ENCODE measurements at places on chromosomes 1 and 21.

DNA sequence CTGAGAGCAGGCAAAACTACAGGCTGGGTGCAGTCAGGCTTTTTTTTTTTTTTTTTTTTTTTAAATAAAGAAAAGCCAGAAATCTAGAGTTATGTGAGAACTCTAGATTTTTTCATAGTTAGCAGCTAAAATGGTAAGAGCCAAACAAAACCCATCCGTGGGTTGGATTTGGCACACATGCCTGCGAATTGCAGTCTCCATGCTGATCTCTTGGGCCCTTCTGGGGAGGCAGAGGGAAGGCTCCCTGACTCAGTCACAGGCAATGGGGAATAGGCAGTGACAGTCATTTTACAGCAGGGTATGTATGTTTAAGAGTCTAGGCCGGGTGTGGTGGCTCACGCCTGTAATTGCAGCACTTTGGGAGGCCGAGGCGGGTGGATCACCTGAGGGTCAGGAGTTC lies 2.6 kb downstream of the TXLNA start:
- DNase-seq, result no peak

DNA sequence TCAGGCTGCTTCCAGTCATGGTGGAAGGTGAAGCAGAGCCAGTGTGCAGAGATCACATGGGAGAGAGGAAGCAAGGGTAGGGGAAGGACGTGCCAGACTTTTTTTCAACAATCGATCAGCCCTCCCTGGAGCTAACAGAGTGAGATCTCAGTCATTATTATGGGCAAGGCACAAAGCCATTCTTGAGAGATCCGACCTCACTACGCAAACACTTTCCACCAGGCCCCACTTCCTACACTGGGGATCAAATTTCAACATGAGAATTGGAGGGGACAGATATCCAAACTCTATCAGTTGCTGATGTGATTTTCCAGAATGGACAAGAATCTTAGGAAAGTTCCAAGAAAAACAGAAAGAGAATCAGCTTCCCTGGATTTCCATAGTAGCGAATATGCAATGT lies 60.5 kb downstream of the BACE2 start:
- DNase-seq, result no peak

GRCh38 chr1:242185731-242186130 lies 186.8 kb upstream of the MAP1LC3C start:
- no peak for DNase-seq

DNA sequence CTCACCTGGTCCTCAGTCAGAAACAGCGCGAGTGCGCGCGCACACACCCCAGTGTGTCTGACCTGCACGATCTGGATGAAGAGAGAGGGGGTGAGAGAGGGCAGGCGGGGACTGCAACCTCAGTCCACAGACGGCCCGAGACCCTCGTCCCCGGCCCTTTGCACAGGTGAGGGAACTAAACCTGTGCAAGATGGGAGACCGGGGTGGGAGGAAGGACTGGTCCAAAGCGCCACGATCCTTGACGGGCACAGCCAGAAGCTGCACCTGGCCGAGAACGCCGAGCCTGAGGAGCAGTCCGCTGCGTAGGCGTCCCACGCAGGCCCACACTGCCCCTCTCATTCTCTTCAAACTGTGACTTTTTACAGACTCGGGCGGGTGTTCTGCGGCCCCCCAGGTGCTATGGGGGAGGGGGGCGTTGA lies 519 bp upstream of the IQCC start:
- no peak for DNase-seq

- DNase-seq, result no peak
Measured at GRCh38 chr21:26130249-26130881, 40.2 kb downstream of the APP start.

- DNase-seq, result no peak
Measured at GRCh38 chr1:230313453-230314141, 112.5 kb downstream of the PGBD5 start.

GRCh38 chr21:39669485-39669884 lies 56.7 kb downstream of the B3GALT5 start:
- no peak for DNase-seq

GRCh38 chr1:6385488-6386191 lies 7.9 kb downstream of the ACOT7 start:
- no peak for DNase-seq

GRCh38 chr1:237470712-237471338 lies 419.9 kb downstream of the ZP4 start:
- no peak for DNase-seq

GRCh38 chr1:154316704-154317103 lies 4.2 kb upstream of the AQP10 start:
- DNase-seq, result no peak

- DNase-seq, result no peak
Measured at GRCh38 chr1:196373798-196374197, 234.4 kb downstream of the KCNT2 start.

DNA sequence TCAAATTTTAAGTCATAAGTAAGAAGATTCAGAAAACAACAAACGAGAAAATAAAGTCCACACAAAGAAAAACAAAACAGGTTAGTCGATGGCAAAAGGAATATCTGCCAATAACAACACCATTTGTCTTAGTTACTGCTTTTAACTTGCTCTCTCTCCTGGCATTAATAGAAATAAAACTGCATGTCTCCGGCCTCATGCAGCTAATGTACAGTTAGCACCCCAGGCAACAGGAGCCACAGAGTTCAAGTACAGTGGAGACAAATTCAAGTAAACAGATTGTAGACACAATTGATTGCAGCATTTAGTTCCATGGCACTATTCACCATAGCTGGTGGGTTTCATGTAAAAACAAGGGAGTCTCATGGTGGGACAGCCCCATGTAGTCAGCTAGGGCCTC lies 33.5 kb downstream of the SUSD4 start:
- DNase-seq, result no peak

GRCh38 chr1:232376632-232377493 lies 253.1 kb downstream of the SIPA1L2 start:
- DNase-seq, result no peak

- DNase-seq, result no peak
Measured at GRCh38 chr1:78617615-78618026, 2.6 kb upstream of the IFI44L start.

- no peak for DNase-seq
Measured at GRCh38 chr1:84434801-84435549, 36.7 kb downstream of the DNASE2B start.

DNA sequence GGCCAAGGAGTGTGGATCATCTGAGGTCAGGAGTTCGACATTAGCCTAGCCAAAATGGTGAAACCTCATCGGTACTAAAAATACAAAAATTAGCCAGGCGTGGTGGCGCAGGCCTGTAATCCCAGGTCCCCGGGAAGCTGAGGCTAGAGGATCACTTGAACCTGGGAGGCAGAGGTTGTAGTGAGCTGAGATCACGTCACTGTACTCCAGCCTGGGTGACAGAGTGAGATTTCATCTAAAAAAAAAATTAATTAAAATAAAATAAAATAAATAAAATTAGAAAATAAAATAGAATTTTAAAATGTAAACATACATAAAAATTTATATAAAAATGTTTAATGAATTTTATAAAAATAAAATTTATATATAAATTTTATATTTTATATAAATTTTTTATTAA lies 5.8 kb upstream of the VPS26C start:
- no peak for DNase-seq

- DNase-seq, result no peak
Measured at GRCh38 chr1:117026361-117026760, 24.8 kb downstream of the CD101 start.

GRCh38 chr1:7564137-7564536 lies 207.0 kb upstream of the VAMP3 start:
- no peak for DNase-seq

DNA sequence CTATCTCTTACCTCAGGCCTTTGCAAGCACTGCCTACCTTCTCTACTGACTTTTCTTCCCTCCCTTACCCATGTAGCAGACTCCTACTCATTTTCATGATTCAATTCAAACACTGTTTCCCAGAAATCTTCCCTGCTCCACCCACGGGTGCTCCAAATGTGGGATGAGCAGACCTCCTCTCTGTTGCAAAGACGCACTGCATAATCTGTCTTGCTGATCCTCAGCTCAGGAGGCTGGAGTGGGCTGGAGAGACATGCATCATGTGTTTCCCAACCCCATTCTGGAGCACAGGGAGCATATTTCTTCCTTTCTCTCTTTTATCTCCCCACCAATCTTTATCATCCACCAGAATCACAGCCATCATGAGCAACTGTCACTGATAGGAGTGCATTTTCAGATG lies 459.9 kb upstream of the NFIA start:
- no peak for DNase-seq

DNA sequence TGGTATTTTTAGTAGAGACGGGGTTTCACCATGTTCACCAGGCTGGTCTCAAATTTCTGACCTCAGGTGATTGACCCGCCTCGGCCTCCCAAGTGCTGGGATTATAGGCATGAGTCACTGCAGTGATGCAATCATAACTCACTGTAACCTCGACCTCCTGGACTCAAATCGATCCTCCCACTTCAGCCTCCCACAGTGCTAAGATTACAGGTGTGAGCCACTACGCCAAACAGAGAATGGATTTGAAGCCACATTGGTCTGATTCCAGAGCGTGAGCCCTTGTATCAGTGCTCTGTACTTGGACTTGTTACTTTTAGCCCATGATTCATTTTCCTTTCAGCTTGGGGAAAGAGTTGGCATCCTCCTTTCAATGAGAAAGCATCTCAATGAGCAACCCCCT lies 14.9 kb upstream of the ZNF683 start:
- no peak for DNase-seq

- no peak for DNase-seq
Measured at GRCh38 chr1:201149400-201149799, 4.9 kb downstream of the TMEM9 start.

DNA sequence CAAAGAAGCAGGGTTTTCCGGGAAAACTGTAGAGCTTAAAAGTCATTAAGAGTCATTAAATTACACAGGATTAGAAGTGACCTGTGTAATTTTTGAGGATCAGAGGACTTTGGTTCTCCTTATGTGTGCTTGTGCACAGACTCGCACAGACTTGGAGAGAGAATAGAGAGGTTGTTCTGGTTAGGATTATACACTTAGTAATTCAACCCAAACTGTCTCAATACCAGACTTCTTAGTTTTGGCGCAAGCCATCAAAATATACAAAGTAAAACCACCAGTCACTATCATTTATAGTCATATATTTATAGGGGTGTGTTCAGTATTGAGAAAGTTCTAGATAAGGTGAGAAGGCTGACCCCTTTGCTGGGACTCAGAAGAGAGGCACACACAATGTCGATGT lies 112.3 kb downstream of the HLX start:
- no peak for DNase-seq

DNA sequence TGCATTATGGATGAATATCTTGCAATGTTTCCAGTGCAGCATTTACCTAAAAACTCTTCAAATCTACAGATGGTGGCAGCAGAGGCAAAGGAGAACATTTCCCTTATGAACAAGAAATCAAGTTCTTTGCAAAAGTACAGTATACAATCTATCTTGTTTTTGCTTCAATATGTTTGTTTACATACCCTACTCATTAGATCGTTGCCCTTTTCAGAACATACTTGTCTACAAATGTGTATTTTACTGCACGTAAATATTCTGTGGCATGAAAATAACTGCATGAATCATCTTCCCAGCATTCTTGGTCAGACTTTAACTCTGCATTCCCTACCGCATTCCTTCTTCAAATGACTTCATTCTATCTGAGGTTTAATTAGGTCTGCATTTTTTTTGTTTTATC lies 212.7 kb downstream of the ZP4 start:
- DNase-seq, result no peak

GRCh38 chr21:46100020-46100419 lies 2.1 kb downstream of the COL6A2 start:
- DNase-seq, result no peak

DNA sequence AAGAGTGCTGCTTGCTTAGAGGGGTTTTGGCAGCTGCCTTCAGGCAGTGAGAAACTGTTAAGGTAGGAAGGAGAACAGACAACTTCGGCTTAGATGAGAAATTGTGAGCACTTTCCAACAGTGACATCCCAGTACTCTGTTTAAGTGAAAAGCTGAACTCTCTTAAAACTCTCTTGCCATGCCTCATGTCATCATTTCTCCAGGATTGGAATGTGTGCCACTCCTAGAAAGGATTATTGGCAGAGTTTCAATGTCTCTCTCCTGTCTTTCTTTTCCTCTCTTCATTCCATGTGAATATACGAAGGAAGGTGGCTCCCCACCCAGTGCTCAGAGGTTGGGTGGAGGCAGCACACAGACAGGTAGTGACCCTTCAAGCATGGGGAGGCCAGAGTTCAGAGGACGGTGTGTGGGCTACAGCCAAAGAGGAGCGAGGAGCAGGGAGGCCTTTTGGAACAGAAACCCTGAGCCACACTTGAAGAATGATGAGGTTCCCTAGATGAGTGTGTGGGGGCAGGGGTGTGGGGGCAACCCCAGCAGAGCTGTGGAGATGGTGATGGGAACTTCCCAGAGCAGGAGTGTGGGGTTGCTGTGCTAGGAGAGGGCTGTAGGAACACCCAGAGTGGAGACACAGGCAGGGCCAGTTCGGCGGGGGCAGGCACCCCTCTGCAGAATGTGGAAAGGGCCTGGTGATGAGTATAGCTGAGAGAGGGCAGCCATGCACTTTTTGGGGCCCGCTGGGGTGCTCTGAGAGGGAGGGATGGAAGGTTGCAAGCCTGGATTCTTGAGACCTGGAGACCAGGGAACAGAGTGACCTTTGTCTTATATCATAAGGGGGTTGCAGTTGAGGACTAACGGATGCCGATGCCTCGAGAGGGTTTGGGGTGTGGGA lies 58.8 kb downstream of the GALNT2 start:
- no peak for DNase-seq

- DNase-seq, result no peak
Measured at GRCh38 chr1:35316264-35316663, 47.8 kb downstream of the ZMYM4 start.

GRCh38 chr1:47210666-47211065 lies 20.8 kb upstream of the PDZK1IP1 start:
- no peak for DNase-seq

DNA sequence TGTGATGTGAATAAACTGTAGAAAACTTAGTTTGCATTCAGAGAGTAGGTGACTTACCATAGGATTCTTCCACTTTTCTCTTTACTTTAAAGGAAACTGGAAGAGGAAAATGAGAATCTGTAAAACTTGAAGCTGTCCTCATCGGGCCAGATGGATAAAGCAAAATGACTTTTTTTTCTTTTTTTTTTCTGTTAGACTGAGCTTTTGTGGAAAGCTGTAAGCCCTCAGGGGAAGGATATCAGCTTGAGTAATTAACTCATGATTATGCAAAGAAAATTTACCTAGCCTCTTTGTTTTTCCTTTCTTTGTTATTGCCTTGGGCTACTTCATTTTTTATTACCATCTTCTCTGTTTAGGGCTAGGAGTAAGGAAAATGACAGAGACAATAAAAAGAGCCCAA lies 53.4 kb downstream of the DPH5 start:
- DNase-seq, result no peak

GRCh38 chr1:218787826-218788225 lies 385.9 kb upstream of the LYPLAL1 start:
- no peak for DNase-seq

- DNase-seq, result no peak
Measured at GRCh38 chr1:35845766-35846165, 37.2 kb upstream of the AGO1 start.
